ENCODE measurements at places on chromosomes 1 and 21. TPM values are rescaled to one million over a fixed set of nuclear protein-coding genes. Genes with fewer than 3 reads are reported as not detected.

PLA2G2D gene
- not detected for total RNA-seq

CNR2 gene
- total RNA-seq: 0.02 TPM

LIN28A gene
- total RNA-seq: not detected

LEPR gene
- total RNA-seq: 1.2 TPM

OLIG2 gene
- total RNA-seq: not detected

LMX1A gene
- not detected for total RNA-seq

NFIA gene
- total RNA-seq: 0.63 TPM

FAM72C gene
- total RNA-seq: 16.9 TPM

TINAGL1 gene
- total RNA-seq: not detected

FCER1G gene
- total RNA-seq: 0.63 TPM

FMO5 gene
- total RNA-seq: 0.12 TPM

CYP2J2 gene
- 0.49 TPM for total RNA-seq

OR6K3 gene
- total RNA-seq: not detected

LCE3E gene
- not detected for total RNA-seq

KCNJ9 gene
- total RNA-seq: not detected

DNAJC28 gene
- total RNA-seq: 0.09 TPM

OPRD1 gene
- not detected for total RNA-seq

CSMD2 gene
- total RNA-seq: not detected

HRNR gene
- not detected for total RNA-seq

G0S2 gene
- total RNA-seq: 449 TPM

IL23R gene
- total RNA-seq: 3.1 TPM

CAMK2N1 gene
- 1.8 TPM for total RNA-seq

DUSP12 gene
- 39.7 TPM for total RNA-seq

TMEM82 gene
- total RNA-seq: not detected

XCL1 gene
- total RNA-seq: 14.6 TPM
